ENCODE measurements at places on chromosomes 3 and 15.

DNA sequence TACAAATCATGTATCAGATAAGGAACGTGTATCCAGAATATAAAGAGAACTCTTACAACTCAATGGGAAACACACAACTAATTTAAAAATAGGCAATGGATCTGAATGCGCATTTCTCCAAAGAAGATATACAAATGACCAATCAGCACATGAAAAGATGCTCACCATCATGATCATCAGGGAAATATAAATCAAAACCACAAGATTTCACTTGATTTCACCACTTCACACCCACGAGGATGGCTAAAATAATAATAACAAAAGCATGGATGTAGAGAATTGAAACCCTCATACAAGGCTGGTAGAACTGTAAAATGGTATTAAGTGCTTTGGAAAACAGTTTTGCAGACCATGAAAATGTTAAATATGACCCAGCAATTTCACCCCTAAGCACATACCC lies 26.7 kb upstream of the SLC12A8 start:
- DNase-seq = no peak

DNA sequence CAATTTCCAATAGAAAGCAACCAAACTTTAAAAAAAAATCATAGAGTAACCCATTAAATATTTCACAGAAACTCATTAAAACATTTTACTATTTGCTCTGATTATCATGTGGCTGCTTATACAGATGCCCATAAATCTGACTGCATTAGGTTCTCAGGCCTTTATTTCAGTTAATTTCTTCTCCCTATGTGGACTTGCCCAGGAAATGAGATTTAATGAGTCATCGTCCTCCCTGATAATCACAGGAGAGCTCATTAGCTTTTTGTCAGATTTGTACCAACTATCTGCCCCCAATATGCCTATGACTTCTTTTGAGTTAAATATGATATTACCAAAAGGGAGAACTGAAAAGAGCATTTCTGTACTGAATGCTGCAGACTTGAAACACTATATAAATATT lies 168.0 kb downstream of the FOXB1 start:
- no peak for DNase-seq

- no peak for DNase-seq
Observed at GRCh38 chr3:176430244-176431037, 766.8 kb downstream of the TBL1XR1 start.

GRCh38 chr3:15409239-15409638 lies 18.1 kb downstream of the METTL6 start:
- DNase-seq = no peak

DNA sequence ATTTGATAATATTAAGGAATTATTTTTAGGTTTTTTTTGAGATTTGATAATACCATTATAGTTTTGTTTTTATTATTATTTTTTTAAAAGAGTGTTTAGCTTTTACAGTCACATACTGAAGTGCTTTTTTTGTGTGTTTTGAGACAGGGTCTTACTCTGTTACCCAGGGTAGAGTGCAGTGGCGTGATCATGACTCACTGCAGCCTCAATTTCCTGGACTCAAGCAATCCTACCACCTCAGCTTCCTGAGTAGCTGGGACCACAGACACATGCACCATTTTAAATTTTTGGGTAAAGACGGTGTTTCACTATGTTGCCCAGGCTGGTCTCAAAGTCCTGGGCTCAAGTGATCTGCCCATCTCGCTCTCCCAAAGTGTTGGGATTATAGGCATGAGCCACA lies 73.0 kb downstream of the SUMF1 start:
- peak; percentile 19 for DNase-seq

GRCh38 chr3:19254189-19254588 lies 105.9 kb downstream of the KCNH8 start:
- no peak for DNase-seq

DNA sequence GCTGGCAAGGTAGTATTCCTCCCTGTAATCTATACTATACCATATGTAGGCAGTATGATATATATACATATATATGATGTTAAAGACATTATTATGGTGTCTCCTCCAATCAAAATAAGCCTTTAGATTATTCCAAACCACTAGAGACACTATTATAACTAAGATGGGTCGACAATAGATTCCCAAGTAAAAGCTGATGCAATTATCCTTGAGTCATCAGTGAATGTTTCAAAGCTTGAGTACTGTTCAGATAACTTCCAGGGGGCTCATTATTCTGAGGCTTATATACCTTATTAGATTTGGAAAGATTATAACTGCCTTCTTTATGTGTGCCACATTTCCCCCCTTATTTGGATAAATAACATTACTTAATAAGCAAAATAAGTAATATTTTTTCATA lies 11.9 kb upstream of the C3orf38 start:
- DNase-seq = no peak

DNA sequence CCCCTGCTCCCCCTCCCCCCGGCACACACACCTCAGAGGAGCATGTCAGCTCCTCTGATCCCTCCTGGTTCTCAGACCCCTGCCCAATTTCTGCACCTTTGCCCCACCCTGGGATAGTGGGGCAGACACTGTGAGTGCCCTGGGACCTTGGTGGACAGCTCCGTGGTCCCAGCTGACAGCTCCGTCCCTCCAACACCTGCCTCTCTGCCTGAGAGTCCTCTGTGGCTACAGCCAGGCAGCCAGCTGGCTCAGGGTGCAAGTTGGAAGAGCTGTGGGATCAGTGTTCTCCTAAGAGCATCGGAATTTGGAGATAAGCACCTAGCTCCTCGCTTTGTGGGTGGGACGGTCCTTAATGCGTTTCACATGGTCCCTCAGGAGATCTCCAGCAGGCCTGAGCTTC lies 43.7 kb upstream of the PGPEP1L start:
- no peak for DNase-seq

GRCh38 chr15:58224068-58224467 lies 85.9 kb downstream of the AQP9 start:
- DNase-seq = no peak

GRCh38 chr15:69859866-69860265 lies 237.9 kb downstream of the TLE3 start:
- DNase-seq = no peak

GRCh38 chr3:108940568-108941263 lies 13.0 kb downstream of the GUCA1C start:
- DNase-seq = no peak

DNA sequence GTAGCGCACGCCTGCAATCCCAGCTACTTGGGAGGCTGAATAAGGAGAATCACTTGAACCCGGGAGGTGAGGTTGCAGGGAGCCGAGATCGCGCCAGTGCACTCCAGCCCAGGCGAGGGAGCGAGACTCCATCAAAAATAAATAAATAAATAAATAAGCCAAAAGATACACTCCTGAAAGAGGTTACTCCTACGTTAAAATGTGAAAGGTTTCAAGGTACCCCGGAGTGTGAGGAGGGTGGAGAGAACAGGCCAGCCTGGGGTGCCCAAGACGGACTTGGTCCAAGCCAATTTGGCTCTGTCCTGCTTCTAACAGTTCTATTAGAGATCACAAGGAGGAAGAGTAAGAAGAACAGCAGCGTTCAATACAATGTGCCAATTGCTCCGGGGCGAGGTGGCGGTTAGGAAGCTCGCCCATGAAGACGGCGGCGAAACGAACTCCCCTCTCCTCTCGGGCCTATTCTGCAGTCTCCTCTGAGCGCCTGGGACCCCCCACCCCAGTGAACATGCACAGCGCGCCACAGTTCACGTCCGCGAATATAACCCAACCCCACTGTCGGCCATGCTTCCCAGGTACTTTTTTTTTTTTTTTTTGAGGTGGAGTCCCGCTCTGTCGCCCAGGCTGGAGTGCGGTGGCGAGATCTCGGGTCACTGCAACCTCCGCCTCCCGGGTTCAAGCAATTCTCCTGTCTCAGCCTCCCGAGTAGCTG lies 942 bp downstream of the ELP6 start:
- DNase-seq = no peak

DNA sequence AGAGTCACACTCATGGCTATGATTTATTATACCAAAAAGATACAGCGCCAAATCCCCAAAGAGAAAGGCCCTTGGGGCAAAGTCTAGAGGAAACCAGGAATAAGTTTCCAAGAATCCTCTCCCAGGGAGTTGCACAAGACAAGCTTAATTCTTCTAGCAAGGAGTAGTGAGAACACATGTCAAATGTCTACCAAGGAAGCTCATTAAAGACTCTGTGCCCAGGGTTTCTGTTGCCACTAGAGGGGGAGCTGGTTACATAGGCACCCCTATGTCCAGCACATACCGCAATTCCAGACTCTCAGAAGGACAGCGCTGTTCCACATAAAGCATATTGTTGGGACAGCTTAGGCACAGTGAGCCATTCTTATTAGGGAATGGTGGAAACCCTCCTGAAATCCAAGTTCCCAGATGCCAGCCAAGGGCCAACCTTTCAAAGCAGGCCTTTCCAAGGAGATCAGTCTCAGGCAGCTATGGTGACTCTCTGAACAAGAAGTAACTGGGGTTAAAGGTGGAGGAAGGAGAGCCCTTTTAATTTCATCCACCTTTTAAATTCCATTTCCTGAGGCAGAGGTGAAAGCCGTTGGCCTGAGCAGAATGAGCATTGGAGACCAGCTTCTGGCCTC lies 194.2 kb downstream of the UACA start:
- DNase-seq = no peak

- no peak for DNase-seq
Observed at GRCh38 chr3:99902091-99902490, 84.4 kb downstream of the CMSS1 start.

GRCh38 chr15:87369269-87369668 lies 887.3 kb downstream of the NTRK3 start:
- DNase-seq = no peak

- DNase-seq = no peak
Observed at GRCh38 chr3:134592806-134593205, 58.0 kb downstream of the KY start.

DNA sequence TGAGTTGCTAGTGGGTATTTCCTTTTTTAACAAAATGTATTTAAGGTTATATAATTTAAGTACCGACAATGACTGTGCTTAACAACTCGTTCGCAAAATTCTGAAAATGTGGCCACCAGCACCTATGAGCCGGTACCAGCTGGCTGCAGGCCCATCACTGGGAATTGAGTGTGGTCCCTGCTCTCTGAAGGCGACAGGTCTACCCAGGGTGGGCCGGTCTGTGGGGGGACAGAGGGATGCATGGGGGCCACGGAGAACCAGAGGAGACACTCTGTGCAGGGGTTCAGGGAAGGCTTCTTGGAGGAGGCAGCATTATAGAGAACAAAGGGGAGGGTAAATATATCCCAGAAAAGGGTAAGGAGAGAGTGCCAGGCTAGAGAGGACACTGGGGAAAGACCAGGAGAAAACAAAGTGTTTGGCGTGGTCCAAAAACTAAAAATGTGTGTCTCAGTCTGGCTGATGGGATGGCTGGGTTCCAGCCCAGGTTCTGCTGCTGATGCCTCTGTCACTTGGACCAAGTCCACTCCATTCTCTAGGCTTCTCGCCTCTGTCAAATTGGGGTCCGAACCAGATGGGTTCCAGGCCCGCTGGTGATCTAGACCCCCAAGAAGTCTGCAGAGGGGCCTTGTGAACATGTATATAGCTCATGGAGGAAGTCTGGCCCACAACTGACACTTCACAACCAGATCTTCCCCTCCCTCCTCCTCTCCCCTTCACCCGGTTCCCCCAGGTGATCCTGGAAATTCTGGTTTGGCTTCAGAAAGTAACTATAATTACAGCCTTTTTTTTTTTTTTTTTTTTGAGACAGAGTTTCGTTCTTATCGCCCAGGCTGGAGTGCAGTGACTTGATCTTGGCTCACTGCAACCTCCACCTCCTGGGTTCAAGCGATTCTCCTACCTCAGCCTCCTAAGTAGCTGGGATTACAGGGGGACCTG lies 10.7 kb upstream of the CYP11A1 start:
- DNase-seq = no peak

- no peak for DNase-seq
Observed at GRCh38 chr3:30320392-30320791, 286.0 kb upstream of the TGFBR2 start.

DNA sequence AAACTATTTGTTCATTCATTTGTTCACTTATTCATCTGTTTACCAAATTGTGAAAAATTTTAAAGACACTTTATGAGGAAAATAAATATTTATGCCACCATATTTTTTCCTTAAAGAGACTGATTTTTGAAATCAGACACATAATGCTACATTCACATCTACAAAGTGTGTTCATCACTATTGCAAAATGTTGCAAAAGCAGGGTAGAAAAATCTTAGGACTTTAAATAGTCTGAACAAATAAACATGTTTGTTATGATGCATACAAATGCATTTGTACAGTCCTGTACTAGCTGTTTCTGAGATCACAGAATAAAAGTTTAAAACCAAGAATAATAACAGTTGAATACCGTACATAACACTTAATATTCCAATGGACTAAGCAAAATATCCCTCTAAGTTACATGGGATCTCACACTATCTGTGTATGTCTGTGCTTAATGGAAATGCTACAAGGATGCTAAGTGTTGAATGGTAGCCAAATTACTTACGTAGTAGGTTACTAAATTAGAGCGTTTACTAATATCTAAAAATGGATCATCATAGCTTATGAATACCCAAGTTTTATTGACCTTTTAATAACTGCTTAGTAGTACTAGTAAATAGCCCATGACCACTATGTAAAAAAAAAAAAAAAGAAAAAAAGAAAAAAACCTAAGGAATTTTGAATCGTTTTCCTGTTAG lies 25.1 kb downstream of the ATP11B start:
- no peak for DNase-seq

- DNase-seq = no peak
Observed at GRCh38 chr15:39781967-39782302, 706 bp downstream of the FSIP1 start.

- no peak for DNase-seq
Observed at GRCh38 chr3:5431811-5432378, 244.4 kb downstream of the EDEM1 start.

GRCh38 chr3:115520651-115521245 lies 102.6 kb upstream of the GAP43 start:
- no peak for DNase-seq

GRCh38 chr15:50909010-50909317 lies 481 bp downstream of the AP4E1 start:
- DNase-seq = no peak

- no peak for DNase-seq
Observed at GRCh38 chr15:59303633-59304032, 69.0 kb downstream of the MYO1E start.

DNA sequence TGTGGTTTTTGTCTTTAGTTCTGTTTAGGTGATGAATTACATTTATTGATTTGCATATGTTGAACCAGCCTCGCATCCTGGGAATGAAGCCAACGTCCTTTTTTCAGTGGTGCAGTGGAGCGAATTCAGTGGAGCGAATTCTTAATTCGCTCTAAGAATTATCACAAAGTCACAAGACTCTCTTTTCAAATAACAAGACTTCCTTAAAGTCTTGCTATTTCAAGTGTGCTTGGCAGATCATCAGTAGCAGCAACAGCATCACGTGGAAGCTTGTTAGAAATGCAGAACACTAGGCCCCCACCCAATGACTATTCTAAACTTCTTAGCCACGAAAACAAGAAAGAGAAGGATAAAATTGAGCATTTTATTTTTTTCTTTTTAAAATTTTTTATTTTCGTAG lies 58.1 kb upstream of the CD200R1L start:
- no peak for DNase-seq

- DNase-seq = no peak
Observed at GRCh38 chr15:38740206-38740605, 175.6 kb upstream of the RASGRP1 start.

- no peak for DNase-seq
Observed at GRCh38 chr3:126102011-126102410, 18.1 kb upstream of the SLC41A3 start.

Data from activated CD8-positive, alpha-beta memory T cell treated with anti-CD3 and anti-CD28 coated beads for 4 hours (primary cell).